Left lung (tissue), 14 donors: ENCODE measurements at places on chromosomes 12 and 14.

DNA sequence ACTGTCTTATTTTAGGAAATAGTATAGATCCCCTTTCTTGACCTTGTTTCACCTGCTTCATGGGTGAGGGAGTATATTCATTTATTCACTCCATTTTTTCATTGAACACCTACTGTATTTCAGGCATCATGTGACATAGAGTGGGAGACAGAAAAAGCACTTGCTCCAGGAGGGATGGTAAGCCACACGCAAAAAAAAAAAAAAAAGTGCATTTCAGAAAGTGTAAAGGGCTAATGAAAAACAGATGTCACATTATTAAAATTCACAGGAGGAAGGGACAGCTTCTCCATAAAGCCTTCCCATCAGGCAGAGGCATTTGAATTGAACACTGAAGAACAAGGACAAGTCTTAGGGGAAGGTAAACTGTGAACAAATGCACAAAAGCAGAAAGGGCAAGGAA, 7.5 kb downstream of the SLC8A3 start:
- DNase-seq = no peak

DNA sequence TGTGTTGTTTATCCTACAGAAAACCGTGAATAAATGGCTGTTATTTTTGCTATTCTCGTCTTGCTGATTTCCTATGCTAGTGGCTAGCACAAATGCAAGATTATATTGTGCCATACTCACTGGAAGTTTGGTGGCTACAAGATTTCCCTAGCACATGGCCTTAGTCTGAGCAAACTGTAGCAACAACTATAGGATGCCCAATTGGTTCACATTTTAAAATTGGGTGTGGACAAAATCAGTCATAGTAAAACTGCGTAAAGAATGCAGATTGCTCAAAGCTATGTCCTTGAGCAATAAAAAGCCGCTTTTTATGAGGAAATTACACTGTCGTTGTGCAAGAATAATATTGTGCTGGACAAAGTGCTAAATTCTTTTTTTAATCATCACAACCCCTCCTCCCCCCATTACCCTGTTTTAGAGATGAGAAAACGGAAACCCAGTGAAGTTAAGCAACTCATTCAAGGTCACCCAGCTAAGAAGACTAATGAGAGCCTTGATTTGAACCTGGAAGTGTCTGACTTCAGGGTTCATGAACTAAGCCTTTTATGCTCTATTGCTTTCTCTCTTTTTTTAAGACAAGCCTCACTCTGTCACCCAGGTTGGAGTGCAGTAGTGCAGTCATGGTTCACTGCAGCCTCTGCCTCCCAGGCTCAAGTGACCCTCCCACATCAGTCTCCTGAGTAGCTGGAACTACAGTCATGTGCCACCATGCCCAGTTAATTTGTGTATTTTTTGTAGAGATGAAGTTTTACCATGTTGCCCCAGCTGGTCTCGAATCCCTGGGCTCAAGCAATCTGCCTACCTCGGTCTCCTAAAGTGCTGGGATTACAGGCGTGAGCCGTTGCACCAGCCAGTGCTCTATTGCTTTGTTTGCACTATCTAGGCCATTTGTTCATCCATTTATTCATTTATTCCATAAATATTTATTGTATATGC, 73.6 kb downstream of the SRGAP1 start:
- peak; percentile 48 for DNase-seq

DNA sequence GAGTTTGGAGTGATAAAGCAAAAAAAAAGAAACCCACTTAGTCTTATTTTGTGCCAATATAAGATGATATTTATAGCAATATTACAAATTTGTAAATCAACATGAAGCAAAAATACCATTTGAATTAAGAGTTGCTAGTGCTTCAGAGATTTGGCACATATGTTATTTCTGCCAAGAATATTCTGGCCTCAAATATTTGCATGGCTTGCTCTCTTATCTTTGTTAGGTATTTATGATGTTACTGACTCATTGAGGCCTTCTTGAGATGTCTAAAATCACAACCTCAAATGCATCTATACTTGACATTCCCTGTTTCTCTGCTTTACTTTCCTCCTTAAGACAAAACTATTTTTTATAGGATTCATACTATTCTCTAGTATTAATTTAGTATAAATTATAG, 301.5 kb downstream of the NELL2 start:
- no peak for DNase-seq

GRCh38 chr14:53408175-53408879, 255.2 kb upstream of the DDHD1 start:
- DNase-seq = no peak

- no peak for DNase-seq
These were observed 5.6 kb downstream of the TCTN1 start for GRCh38 chr12:110619534-110619953.

GRCh38 chr14:105836730-105837129, 310.3 kb downstream of the TMEM121 start:
- DNase-seq = no peak

GRCh38 chr12:122480753-122481152, 20.0 kb downstream of the ZCCHC8 start:
- no peak for DNase-seq

- DNase-seq = no peak
These were observed 26.2 kb upstream of the CMKLR1 start for GRCh38 chr12:108365324-108365723.

GRCh38 chr12:52006726-52007157, at the start of gene TAMALIN:
Gene TAMALIN (plus strand): TSS chr12:52006946. CDS start chr12:52007020, 74 bp downstream.
- DNase-seq = peak; percentile 88

DNA sequence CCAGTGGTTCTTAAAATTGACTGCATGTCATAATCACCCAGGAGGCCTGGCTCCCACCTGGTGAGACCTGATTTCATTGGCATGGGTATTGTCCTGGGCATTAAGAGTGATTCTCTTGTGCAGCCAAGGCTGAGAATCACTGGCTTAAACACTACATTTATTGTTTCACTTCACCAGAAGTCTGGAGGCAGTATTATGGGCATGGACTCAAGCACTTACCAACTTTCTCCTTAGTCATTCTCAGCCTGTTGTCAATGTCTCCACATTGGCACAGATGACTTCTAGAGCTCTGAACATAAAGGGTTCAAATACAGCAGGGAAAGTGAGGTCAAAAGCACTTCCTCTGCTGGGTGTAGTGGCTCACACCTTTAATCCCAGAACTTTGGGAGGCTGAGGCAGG, 25.6 kb upstream of the GCH1 start:
- no peak for DNase-seq

GRCh38 chr12:108129017-108129812, at the start of gene WSCD2:
Gene WSCD2 (plus strand): TSS chr12:108129288. CDS start chr12:108195833, 66,545 bp downstream.
- DNase-seq = peak; percentile 60

DNA sequence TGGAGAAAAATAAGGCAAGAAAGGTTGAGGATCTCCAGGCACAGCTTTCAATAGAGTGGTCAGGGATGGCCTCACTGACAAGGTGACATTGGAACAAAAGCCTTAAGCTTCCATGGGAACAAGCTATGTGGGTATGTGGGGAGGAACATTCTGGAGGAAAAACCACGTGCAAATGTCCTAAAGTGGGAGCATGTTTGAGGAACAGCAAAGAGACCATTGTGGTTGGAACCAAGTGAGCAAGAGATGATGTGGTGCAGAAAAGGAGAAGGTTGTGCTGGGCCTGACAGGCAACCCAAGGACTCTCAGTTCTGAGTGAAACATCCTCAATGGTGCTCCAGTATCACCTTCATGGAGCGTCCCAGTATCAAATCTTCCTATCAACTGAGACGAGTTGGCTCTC, 184.0 kb downstream of the CAND1 start:
- DNase-seq = no peak

- no peak for DNase-seq
These were observed 93.9 kb downstream of the DICER1 start for GRCh38 chr14:95063391-95063790.

GRCh38 chr14:68451696-68452373, 341.0 kb downstream of the ZFP36L1 start:
- DNase-seq = no peak

DNA sequence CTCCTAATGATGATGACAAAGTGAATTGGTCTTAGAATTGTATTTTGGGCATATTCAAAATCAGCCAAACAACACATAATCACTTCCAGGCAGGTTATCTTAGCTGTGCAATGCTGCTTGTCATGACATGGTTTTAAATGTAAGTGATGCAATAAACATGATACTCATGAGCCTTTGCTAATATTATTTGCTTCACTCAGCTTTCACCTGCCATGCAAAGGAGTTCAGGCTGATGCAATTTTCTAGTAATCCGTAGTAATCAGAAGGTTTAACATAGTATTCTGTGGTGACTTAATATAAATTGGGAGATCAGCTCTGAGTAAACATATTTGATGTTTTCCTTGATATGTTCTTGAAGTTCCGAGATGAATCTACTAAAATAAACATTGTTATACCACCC, 29.1 kb downstream of the TMEM260 start:
- no peak for DNase-seq

GRCh38 chr12:26239122-26239851, 43.9 kb downstream of the SSPN start:
- peak; percentile 40 for DNase-seq

DNA sequence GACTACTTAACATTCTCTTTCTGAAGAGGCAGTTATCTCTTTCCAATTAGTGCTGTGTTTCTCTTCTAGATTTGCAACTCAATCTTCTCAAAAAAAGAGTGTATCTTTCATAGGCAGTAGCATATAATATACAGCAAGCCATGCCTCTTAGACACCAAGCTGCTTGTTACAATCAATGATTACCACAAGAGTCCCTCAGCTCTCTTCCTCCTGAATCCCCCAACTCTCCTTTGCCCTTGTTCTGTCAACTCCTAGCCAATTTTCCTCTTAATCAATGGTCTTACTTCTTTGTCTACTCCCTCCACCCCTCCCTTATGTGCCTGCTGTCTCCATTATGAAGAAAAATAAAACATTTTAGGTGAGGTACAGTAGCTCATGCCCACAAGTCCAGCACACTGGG, 2.6 kb downstream of the TMTC1 start:
- no peak for DNase-seq

DNA sequence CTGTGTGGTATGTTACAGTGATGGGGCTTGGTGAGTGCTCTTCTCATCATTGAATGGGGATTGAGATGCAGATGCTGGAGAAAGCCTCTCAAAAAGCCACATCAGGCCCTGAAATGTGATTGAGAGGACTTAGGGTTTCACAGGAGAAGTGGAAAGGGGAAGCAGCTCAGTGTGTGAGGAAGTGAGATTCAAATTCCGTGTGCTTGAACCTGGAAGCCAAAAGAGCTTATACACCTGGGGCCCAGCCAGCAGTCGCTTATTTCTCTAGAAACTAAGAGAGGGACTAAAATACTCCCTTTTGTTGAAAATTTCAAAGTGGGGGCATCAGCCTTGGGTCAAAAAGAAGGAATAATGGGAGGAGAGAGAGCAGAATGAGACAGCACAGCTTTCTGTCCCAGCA, 39.1 kb upstream of the GZMB start:
- no peak for DNase-seq

DNA sequence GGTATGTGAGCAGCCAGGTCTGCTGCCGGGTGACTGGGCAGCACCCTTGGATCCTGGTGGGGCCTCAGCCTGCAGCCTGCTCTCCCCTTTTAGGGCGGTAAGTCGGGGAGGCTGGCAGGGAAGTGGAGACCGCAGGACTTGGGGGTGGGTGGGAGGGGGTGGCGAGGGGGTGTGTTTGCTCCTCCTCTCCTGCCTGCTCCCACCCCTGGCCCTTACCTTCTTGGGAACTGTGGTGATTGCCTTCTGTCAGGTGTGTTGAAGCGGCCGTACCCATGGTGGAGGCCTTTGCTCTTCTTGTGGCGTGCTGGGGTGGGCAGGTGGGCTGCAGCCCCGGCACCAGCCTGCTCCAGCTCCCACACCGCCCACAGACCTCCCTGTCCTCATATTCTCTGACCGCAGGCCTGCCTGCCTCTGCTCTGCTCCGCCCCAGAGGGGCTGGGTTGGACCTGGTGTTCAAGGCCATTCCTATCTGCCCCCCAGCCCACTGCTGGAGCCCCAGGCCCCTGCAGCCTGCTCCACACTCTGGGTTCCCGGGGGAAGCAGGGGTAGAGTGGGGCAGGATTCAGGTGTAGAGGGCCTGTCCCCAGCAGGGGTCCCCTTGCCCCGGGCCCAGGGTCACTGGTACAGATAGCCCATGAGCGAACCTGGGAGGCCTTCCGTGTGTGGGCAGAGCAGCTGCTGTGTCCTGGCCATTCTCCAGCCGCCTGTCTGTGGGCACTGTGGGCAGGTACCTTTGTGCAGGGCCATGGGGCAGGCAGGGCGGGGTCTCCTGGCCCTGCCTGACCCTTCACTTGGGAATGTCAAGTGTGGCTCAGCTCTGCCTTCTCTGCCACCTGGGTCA, 5.2 kb downstream of the TEDC1 start:
- peak; percentile 30 for DNase-seq

- no peak for DNase-seq
These were observed 26.2 kb downstream of the MEG3 start for GRCh38 chr14:100851946-100852620.

- no peak for DNase-seq
These were observed 40.3 kb downstream of the IFNG start for GRCh38 chr12:68119250-68119649.

DNA sequence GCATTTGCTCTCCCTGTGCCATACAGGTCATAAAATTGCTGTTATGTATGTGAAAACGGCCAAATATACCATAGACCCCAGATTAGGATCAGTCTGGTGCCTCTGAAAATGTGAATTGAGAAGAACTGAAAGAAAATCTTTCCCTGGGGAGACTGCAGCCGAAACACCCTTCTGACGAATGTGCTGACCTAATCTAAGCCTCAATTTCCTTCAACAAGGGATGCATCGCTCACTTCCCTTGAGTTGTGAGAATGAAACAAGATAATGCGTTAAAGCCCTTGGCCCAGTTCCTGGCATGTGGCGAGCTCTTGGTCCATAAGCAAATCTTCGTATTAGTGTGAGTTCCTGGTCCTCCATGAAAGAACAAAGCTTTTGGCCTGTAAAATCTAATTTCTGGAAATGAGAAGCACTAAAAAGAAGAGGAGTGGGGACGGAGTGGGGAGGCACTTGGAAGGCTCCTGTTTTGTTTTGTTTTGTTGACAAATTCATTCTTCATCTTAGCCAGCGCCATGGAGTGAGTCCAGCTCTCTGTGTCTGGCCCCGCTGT, 49.5 kb upstream of the RTRAF start:
- peak; percentile 49 for DNase-seq

- no peak for DNase-seq
These were observed 53.3 kb upstream of the NCOR2 start for GRCh38 chr12:124620606-124621295.

DNA sequence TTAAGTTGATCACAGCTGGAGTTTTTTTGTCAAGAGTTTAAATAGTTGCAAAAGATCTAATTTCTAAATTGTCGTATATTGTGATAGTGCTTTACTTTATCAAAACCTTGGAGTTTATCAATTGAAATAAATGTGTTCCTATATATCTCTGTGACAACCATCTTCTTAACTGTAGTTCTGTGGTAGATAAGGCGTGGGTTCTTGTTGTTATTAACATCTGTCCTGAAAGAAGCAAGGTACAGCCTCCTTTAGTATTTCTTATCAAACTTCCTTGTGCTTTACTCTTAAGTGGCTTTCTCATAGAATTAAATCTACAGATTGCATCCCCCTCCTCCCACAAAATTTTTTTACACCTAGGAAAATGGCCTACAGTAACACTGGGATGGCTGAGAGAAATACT, 7.3 kb downstream of the SCYL2 start:
- no peak for DNase-seq
